ENCODE measurements at places on chromosomes 16 and 17. TPM values are rescaled to one million over a fixed set of nuclear protein-coding genes. Genes with fewer than 3 reads are reported as not detected.

KRTAP2-3 gene
- not detected for total RNA-seq

SECTM1 gene
- total RNA-seq, result 0.74 TPM

C1QTNF1 gene
- 0.98 TPM for total RNA-seq

GNAO1 gene
- total RNA-seq, result 66.6 TPM

ARL17A gene
- 8.6 TPM for total RNA-seq

AP1G1 gene
- total RNA-seq, result 96.1 TPM

PIK3R5 gene
- total RNA-seq, result 0.49 TPM

RMI2 gene
- total RNA-seq, result 3.7 TPM

PYY gene
- total RNA-seq, result not detected

DOC2B gene
- 40.1 TPM for total RNA-seq

PPY gene
- total RNA-seq, result not detected

KRT32 gene
- total RNA-seq, result not detected

C17orf100 gene
- 3.2 TPM for total RNA-seq

KCNAB3 gene
- total RNA-seq, result 3.7 TPM

MYO1D gene
- 29.7 TPM for total RNA-seq

TOX3 gene
- 17.0 TPM for total RNA-seq

All from temporal lobe (tissue), 4 donors.